ENCODE measurements at places on chromosomes 13 and 19.

GRCh38 chr13:93517658-93518057 lies 291.1 kb downstream of the GPC6 start:
- no peak for DNase-seq

GRCh38 chr19:54023191-54023590 lies 31.8 kb downstream of the CACNG6 start:
- no peak for DNase-seq

- DNase-seq, result no peak
These were observed 20.3 kb downstream of the B3GLCT start for GRCh38 chr13:31219909-31220598.

DNA sequence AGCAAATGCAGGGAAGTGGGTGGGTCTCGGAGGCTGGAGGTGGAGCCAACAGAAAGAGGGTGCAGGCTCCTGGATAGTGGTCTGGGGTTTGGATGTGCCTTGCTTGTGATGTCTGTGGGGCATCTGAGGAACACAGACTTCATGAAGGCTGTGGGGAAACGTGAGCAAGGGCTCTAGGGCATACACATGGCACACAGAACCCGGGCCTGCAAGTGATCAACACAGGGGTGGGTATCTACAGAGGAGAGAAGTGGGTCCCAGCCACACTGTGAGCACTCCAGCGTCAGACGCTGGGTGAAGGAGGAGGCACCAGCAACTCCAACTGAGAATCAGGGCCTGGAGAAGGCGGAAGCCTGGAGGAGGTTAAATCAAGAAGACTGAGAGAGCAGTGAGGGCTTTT lies 5.4 kb upstream of the UBE2M start:
- DNase-seq, result no peak

- no peak for DNase-seq
These were observed 74.8 kb downstream of the ABCC4 start for GRCh38 chr13:95226476-95226875.

DNA sequence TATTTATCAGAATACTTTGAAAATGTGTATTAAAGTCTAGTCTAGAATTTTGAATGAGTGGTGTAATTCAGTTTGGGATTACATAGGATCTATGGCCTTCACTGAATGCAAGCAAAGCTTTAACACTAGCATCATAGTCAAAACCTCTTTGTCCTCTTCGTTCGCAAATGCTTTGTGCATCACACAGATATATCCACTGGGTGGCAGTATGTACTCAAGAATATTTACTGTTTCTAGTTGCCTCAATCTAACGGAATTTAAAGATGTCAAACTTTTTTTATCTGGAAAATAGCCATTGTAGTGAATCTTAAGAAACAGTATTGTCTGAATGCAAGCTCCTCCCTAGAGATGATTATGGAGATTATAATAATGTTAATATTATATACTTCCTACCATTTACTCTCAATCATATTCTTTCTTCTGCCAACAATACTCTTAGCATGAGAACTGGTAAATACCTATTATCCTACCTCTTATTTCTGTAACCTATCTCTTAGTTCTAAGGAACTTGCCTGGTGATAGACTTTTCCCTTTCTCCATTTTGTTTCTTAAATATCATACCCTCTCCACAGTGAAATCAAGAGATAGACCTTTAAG lies 25.8 kb downstream of the LACC1 start:
- peak; percentile 46 for DNase-seq

- no peak for DNase-seq
These were observed 186.4 kb upstream of the KL start for GRCh38 chr13:32829676-32830335.

DNA sequence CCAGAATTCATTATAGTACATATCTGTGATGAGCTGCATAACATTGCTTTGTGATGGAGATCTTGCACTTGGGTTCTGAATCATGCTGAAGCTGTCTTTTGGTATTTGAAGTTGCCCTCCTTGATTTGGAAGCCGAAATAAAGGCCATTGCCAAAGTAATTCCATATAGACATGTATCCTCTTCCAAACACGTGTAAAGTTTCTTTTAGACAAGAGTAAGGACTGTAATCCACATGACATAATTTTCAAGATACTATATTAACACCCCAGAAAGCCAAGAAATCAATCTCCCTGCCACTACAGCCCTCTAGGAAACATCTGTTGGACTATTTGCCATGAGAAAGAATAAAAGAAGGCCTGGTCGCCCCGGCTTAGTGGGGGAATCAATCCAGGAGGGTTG lies 754.2 kb downstream of the FGF9 start:
- no peak for DNase-seq

- DNase-seq, result no peak
These were observed 1459.3 kb downstream of the UQCRFS1 start for GRCh38 chr19:27753622-27754021.

DNA sequence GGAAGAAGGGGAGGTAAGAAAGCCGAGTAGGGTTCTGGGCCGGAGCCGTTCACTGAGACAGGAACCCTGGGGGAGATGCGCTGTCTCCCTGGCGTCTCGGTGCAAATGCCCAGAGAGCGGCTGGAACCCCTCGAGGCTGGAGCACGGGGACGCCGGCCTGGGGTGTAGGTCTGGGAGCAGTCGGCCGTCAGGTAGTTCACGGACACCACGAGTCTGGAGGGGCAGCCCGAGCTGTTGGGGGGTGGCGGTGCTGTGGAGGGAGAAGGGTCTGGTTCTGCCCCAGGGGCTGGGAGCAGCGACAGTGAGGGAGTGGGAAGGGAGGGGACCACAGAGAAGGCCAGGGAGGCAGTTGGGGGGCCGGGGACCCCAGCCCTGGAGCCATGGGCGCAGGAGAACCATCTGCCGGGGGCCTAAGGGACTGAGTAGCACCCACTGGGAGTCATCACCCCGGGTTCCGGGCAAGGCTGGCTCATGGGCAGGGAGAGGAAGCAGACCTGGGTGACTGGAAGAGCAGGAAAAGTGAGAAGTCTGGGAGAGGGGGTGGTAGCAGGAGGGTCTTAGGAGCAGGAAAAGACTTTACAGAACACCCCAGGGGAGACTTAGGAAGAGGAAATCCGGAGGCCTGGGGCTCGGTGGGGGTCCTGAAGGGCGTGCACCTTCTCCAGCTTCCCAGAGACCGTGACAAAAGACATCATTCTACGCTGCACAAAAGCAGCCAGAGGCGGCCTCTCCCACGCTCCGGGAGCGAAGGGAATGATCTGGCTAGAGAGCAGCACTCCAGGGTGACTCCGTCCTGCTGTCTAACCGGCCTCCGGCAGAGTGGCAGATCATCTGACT lies 173.1 kb upstream of the SOX1 start:
- no peak for DNase-seq

- DNase-seq, result no peak
These were observed 1.1 kb downstream of the ZNF850 start for GRCh38 chr19:36771261-36772231.

- no peak for DNase-seq
These were observed 14.7 kb downstream of the ZNF574 start for GRCh38 chr19:42090672-42091071.

DNA sequence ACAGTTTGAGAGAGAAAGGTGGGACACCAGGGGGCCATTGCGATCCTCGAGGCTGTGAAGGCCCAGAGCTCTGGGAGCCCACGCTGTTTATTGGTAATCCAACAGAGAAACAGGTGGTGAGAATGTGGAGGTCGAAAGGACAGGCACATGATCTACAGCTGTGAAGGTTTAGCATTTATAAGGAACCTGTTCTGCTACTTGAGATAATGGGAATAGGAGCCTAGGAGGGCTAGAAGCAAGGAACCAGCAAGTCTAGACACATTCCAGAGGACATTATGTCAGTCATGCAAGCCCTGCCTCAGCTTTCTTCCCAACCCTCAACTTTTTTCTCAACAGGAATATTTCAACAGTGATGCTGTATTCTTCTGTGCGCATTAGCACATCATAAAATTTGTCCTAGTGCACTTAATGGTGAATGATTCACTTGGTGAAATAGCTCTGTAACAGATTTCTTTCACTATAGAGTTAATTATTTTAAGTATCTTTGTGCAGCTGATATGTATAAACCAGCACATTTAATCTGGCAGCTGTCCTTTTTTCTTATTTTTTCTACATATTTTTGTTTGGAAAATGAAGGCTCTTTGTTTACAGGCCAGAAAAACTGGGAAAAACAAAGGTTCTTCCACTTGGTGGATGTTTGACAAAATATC lies 25.4 kb downstream of the ZNF90 start:
- no peak for DNase-seq

DNA sequence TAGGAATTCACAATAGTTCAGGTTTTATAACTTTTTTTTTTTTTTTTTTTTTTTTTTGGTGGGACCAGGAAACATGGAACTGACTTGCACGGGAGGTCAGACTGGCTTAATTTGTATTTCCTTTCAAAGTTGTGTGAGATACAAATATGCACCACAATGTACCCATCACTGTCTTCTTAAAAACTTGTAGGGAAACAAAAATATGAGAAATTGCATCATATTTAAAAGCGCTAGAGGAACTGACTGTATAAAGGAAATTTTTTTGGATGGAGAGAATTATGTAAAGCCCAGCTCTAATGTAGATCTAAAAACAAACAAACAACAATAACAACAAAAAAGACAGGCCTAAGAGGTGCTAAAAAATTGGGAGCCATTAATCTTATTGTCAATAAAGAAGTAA lies 246.5 kb downstream of the DCT start:
- no peak for DNase-seq

GRCh38 chr19:19628501-19629134 lies 598 bp upstream of the LPAR2 start:
- peak; percentile 34 for DNase-seq

DNA sequence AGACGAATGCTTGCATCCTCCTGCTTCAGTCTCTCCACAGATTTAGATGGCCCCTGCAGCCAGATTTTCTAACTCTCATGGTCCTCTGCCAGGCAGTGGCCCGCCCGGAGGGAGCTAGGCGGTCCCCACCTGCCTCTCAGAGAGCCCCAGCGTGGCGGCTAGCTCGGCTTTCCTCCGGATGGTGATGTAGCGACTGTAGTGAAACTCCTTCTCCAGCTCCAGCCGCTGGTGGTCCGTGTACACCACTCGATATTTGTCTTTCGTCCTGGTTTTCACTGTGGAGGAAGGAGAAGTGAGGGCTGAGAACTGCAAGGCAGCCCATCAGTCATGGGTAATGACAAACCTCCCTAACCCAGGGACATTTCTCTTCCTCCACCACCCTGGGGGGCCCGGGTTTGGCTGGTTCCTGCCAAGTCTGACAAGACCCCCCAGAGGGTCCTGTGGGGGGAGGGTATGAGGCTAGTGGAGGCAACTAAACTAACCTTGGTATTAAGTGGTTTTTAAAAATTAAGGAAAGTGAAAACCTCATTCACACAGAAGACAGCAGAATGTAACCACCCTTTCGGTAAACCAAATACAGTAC lies 4.3 kb downstream of the CDX2 start:
- no peak for DNase-seq

- no peak for DNase-seq
These were observed 44.9 kb downstream of the RCBTB2 start for GRCh38 chr13:48487968-48488367.

- no peak for DNase-seq
These were observed 201.1 kb downstream of the PCDH20 start for GRCh38 chr13:61214551-61214950.

DNA sequence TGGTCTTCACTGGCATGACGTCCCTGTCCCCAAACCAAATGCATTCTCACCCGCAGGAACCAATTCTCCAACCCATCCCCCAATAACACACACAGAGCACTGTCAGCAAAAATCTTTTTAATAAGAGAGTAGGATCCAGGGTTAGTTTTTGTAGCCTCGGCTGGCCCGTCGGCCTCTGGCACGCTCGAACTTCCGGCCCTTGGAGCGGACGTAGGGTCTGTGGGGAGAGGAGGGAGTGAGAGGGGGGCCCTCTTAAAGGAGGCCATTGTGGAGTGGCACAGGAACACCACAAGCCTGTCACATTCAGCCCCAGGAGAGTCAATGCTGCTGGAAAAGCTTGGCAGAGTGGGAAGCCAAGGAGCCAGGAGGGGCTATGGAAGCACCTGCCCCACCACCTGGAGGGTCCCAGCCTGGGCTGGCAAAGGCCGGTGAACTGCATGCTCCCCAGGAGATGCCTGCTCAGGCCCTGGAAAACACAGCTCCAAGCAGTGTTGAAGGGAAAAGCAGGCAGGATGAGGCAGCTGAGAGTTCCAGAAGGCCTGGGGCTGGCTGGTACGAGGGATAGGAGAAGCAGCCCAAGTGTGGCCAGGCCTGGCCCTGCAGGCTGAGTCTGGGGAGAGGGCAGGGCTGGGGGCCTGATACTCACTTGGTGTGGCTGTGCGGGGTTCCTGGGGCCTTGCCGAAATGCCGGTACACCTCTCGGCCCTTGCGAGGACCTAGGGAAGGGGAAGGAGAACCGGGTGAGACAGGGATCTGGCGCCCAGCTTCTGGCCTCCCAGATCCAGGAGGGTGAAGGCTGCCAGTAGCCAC lies 560 bp upstream of the FAM83E start:
- no peak for DNase-seq

DNA sequence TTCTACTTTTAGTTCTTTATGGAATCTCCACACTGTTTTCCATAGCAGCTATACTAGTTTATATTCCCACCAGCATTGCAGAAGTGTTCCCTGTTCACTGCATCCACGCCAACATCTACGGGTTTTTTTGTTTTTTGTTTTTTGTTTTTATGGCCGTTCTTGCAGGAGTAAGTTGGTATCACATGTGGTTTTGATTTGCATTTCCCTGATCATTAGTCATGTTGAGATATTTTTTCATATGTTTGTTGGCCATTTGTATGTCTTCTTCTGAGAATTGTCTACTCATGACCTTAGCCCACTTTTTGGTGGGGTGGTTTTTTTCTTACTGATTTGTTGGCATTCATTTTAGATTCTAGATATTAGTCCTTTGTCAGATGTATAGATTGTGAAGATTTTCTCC lies 89.7 kb downstream of the FRY start:
- DNase-seq, result no peak

DNA sequence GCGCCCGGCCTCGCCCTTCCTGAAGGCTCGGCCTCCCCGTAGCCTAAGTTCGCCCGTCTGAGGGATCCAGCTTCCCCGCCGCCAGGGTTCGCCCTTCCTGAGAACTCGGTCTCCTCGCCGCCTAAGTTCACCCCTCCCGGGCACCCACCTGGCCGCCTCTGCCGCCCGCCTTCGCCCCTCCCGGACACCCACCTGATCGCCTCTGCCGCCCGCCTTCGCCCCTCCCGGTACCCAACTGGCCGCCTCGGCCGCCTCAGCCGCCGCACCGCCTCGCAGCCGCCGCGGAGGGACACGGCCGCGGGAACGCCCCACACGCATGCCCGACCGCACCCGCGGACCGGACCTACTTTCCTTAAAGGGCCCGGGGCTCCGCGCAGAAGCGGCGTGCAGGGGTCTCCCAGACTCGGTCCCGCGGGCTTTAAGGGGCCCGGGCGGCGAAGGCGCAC lies at the start of gene MOB3A:
TSS of gene MOB3A (minus strand) at position 293 of the 446 bp plus-strand sequence. CDS start 17,766 bp downstream, outside the sequence.
- DNase-seq, result peak; percentile 95
